Upper lobe of left lung (tissue), 6 donors: ENCODE measurements at places on chromosomes 6 and 20. TPM values are rescaled to one million over a fixed set of nuclear protein-coding genes. Genes with fewer than 3 reads are reported as not detected.

Gene CPNE1
- 210 TPM for total RNA-seq

Gene MPIG6B
- not detected for total RNA-seq

Gene PTPRA
- total RNA-seq = 22.0 TPM

Gene KCNQ5
- total RNA-seq = 0.30 TPM
